ENCODE measurements at places on chromosomes 1 and 21. TPM values are rescaled to one million over a fixed set of nuclear protein-coding genes. Genes with fewer than 3 reads are reported as not detected.

DNA sequence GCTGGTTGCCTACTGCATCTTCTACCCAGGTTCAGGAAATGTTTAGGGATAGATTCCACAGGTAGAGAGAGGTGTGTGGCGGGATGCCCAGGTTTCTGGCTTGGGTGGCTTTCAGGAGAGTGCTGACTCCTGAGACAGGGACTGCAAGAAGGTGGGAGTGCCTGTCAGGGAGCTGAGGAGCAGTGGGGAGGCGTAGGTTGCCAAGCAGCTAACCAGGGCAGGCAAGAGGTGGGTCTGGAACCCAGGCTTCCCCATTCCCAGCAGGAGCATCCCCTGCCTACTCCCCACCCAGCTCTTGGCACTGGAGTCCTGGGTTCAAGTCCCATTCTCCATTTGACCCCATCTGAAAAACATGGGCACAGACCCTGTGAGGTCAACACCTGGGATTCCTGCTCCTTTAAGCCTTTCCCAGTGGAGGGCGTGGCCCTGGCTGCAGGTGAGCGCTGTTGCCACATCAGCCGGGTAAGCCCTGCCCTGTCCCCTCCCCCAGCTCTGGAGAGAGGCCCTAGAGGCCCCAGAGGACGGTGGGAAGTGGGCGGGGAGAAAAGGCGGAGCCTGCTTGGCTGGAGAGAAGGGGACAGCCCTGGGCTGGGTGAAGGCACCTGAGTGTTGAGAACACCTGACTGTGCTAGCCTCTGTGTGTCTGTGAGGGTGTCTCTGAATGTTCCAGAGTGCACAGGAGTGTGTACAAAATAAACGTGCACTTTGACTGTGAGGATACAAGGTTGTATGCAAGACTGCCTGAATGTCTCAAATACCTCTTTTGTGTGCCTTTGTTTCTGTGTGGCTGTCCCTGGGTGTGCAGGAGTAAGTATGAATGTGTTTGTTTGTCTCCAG lies 14.0 kb upstream of the SYNC start:
- no peak for DNase-seq

- DNase-seq, result no peak
Observed at GRCh38 chr1:115665319-115666096, 23.7 kb downstream of the VANGL1 start.

- no peak for DNase-seq
Observed at GRCh38 chr1:172224871-172225270, 195.6 kb upstream of the C1orf105 start.

Gene LCK
- total RNA-seq, result 4.1 TPM

Gene GCSAML
- 1.2 TPM for total RNA-seq

Gene YOD1
- total RNA-seq, result 8.4 TPM

- DNase-seq, result no peak
Observed at GRCh38 chr1:59409986-59410385, 113.1 kb downstream of the FGGY start.

GRCh38 chr21:42862774-42863503 lies 16.4 kb downstream of the WDR4 start:
- no peak for DNase-seq

DNA sequence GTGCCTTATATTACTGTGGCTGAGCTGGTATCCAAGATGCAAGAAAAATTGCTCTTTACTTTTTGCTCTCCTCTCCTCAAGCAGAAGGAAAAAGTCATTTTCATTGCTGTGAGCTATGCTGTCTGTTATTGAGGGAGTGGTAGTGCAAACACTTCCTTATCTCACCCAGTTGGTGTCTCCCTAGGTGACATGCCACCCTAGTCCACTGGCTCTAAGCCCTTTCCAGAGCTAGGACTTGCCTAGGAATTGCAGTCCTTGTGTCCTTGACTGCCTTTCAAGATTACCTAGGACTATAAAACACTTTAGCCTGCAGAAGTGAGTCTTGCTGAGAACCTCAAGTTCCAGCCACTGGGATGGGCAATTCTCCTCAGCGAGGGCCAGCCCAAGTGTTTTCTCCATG lies 458.3 kb downstream of the MRPL39 start:
- no peak for DNase-seq

- no peak for DNase-seq
Observed at GRCh38 chr1:906600-907420, 16.9 kb upstream of the SAMD11 start.

Measured in thoracic aorta (tissue), 2 donors.